Mesangial cell (primary cell): ENCODE measurements at places on chromosomes 12 and 14. TPM values are rescaled to one million over a fixed set of nuclear protein-coding genes. Genes with fewer than 3 reads are reported as not detected.

Gene CCDC77
- 5.2 and 7.2 TPM in 2 replicates for total RNA-seq

Gene HHIPL1
- 0.81 and 3.0 TPM in 2 replicates for total RNA-seq

Gene TSPAN31
- 28.4 and 38.9 TPM in 2 replicates for total RNA-seq

Gene TMPRSS12
- total RNA-seq: not detected in 2 replicates

Gene MSI1
- total RNA-seq: 0.63 and 2.0 TPM in 2 replicates

Gene KLHL33
- 0.25 TPM in 1 of 2 replicates, not detected in the other for total RNA-seq

Gene CLECL1
- not detected in 2 replicates for total RNA-seq

Gene SYNDIG1L
- 0.25 TPM in 1 of 2 replicates, not detected in the other for total RNA-seq

Gene KDM2B
- total RNA-seq: 20.3 and 48.1 TPM in 2 replicates

Gene LDHB
- 615 and 880 TPM in 2 replicates for total RNA-seq

Gene TXNRD1
- total RNA-seq: 57.7 and 108 TPM in 2 replicates

Gene ADAMTS20
- not detected in 2 replicates for total RNA-seq

Gene KRT82
- not detected in 2 replicates for total RNA-seq

Gene STON2
- 2.4 and 17.9 TPM in 2 replicates for total RNA-seq

Gene MYF5
- 0.16 TPM in 1 of 2 replicates, not detected in the other for total RNA-seq

Gene TIGAR
- total RNA-seq: 5.6 and 6.5 TPM in 2 replicates

Gene INHBC
- total RNA-seq: not detected in 2 replicates

Gene GRIN2B
- under 0.01 TPM in 1 of 2 replicates, not detected in the other for total RNA-seq

Gene FGF6
- not detected in 2 replicates for total RNA-seq

Gene SMIM10L1
- total RNA-seq: 6.2 and 7.7 TPM in 2 replicates

Gene OTOGL
- under 0.01 TPM in 1 of 2 replicates, not detected in the other for total RNA-seq

Gene BIN2
- not detected in 2 replicates for total RNA-seq

Gene NPAS3
- total RNA-seq: under 0.01 and 0.63 TPM in 2 replicates
